ENCODE measurements at places on chromosomes 3 and 15.
A peak's percentile ranks its signal among the peaks of the same experiment; 100 is the strongest.

- no peak for DNase-seq
Observed at GRCh38 chr15:90610190-90610589, 80.5 kb downstream of the CRTC3 start.

DNA sequence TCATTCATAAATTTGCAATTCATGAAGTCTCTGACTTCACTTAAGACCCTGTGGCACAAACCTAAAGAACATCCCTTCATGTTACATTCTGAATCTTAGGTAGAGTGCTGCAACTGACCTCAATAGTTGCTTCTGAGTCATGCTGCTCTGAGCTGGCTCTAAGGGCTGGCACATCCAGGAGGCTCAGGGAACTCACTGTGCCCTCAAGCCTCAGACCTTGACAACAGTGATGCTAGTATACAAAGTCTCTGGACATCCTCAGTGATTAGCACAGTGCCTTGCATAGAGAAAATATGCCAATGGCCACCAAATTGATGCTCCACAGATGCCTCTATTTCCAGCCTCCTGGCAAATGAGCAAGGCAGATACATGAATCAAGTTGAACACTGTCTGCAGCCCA is 740.9 kb upstream of the LMCD1 start:
- no peak for DNase-seq

- DNase-seq = no peak
Observed at GRCh38 chr3:72288955-72289691, 504.2 kb upstream of the PROK2 start.

- DNase-seq = no peak
Observed at GRCh38 chr3:23712656-23713559, 92.8 kb upstream of the UBE2E1 start.

GRCh38 chr3:141312354-141313092 is 55.8 kb upstream of the ZBTB38 start:
- DNase-seq = peak; percentile 21

- DNase-seq = no peak
Observed at GRCh38 chr3:140068494-140069017, 133.6 kb downstream of the CLSTN2 start.

DNA sequence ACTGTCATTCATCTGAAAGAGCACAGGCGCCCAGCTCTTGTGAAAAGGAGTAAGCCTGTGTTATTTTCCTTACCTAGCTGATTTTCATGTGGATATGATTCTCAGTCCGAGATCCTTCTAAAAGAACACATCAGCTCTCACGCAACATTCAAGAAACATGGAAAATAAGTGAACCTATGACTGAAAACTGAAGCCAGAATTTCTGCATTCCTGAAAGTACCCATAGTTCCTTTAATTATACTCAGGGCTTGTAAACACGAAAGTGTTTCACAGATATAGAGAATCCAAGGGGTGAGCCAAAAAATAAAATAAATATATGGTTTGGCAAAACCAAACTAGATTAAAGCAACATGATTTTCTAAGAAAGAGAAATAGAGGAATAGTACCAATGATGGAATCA is 100.8 kb upstream of the CHMP2B start:
- no peak for DNase-seq

DNA sequence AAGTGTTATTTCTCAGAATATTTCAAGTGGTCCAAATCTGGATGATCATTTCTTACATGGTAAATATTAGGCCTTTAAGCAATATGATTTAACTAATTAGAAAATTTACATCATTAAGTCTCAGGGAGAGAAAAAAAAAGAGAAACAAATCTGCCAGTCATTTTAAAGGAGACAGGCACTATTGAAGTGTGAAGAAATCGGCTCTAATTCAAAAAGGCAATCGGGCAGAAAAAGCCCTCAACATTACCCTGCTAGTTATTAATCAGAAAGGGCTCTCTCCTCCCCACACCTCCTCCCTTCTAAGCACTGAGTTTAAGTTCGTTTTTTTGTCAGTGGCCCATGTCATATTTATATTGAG is 215.9 kb downstream of the MEIS2 start:
- DNase-seq = no peak

DNA sequence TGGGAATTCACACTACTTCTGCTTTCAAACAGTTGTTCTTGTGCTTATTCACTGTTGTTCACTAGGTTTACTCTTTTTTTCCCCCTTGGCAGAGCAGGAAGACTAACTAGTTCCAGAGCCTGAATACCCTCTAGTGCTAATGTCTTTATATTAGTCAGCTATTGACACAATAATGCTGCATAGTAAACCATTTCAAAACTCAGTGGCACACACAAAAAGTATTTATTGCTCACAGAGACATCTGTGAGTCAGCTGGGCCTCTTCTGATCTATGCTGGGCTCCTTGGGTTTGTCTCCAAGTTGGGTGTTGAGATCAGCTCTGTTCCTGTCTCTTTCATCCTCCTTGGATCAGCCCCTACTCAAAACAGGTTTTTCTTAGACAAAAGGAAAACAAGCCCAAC is 51.1 kb downstream of the RSRC1 start:
- no peak for DNase-seq

DNA sequence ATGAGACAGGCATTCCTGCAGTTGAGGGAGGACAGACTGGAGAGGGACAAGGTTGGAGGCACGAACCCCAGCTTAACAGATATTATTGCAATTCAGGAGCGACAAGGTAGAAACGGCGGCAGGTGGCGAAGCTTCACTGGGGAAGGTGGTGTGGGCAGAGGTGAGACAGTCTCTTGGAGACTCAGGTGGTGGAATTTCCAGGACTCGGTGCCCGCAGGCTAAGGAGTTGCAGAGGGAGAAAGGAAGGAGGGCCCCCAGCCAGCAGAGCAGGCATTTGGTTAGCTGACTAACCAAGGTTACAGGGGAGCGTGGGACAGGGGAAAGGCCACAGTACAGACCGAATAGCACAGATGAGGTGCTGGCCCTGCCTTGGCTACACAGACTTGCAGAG is 3.0 kb downstream of the FAM174B start:
- no peak for DNase-seq

- no peak for DNase-seq
Observed at GRCh38 chr3:33050071-33050653, 46.8 kb downstream of the GLB1 start.

GRCh38 chr3:129345281-129345680 is 66.6 kb downstream of the HMCES start:
- DNase-seq = no peak

GRCh38 chr15:36903922-36904556 is 196.3 kb downstream of the MEIS2 start:
- DNase-seq = no peak

- peak; percentile 51 for DNase-seq
Observed at GRCh38 chr15:70636540-70637165, 126.7 kb downstream of the UACA start.

GRCh38 chr3:65334045-65334665 is 646.4 kb upstream of the ADAMTS9 start:
- DNase-seq = no peak

DNA sequence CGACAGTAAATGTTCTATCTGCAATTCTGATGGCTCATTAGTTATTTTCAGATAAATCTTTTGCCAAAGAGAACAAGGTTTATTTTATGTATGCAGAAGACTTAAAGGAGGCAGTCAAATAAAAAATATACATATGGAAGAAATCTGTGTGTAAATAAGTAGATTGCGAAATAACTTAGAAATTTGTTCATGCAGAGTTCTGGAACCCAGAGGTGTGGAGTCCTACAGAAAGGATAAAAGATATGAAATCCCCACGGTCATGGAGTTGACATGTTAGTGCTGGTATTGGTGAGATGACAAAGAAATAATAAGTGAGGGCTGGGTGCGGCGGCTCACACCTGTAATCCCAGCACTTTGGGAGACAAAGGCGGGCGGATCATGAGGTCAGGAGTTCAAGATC is 111.2 kb upstream of the CFAP20DC start:
- DNase-seq = no peak

DNA sequence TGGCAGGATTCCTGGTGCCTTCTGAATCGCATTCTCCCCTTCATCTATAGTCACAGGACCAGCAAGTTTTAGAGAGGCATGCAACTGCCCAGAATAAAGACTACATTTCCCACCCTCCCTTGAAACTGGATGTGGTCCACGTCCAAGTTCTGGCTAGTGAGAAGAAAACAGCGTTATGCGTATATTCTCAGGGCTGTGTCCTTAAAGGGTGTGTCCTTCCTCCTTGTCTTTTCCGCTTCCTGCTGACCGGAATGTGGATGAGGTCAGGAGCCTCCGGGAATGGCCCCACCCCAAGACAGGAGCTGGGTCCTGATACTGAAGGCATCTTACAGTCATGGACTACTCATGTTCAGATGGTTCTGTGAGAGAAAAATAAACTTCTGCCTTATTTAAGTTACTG is 20.2 kb downstream of the CHST2 start:
- DNase-seq = no peak

DNA sequence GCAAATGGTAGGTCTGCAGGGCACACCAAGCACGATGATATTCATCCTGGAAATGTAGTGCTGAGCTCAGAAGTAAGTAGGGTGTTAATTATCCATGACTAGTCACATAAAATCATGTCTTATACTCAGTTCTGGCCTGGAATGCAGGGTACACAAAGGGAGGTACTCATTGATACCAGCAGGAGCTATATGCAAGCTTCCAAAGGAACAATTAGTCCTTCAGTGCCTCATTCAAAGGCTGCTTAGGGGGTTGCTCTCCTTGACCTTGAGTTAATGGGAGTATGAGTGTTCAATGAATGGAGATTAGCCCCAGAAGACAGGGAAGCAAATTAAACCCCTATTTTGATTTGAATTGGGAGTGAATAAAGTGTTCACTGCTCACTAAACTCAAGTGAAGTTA is 38.3 kb downstream of the CNTN6 start:
- no peak for DNase-seq

GRCh38 chr3:113832477-113833164 is 6.0 kb upstream of the GRAMD1C start:
- no peak for DNase-seq

DNA sequence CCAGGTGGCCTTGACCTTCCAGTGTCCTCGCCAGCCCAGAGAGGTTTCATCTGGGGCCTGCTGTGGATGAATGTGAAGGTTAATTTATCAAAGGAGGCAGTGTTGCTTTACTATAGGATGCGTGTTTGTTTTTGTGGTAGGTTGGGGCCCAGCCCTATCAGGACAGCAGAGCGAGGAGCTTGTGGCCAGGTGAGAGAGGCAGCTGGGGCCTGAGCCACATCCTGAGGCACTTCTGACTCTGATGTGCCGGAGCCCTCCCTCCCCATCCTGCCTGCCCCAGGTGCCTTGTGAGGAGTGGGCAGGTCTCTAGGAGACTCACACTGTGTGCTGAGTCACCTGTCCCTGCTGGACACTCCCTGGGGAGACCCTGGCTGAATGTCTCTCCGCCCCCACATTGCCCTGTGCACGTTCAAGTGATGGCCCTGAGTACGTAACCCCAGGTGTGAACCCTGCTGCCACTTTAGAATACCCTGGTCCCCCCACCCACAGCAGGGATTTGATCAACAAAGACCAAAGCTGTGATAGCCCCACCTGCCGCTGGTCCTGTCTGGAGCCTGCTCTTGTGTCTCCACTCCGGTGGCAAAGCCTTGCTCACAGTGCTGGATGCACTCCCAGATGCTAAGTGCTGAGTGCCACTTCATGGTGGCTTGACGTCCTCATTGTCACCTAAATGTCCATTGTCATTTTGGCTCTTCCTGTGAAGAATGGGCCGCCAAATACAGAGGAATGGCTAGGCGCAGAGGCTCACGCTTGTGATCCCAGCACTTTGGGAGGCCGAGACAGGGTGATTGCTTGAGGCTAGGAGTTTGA is 16.0 kb downstream of the FBLN2 start:
- no peak for DNase-seq

DNA sequence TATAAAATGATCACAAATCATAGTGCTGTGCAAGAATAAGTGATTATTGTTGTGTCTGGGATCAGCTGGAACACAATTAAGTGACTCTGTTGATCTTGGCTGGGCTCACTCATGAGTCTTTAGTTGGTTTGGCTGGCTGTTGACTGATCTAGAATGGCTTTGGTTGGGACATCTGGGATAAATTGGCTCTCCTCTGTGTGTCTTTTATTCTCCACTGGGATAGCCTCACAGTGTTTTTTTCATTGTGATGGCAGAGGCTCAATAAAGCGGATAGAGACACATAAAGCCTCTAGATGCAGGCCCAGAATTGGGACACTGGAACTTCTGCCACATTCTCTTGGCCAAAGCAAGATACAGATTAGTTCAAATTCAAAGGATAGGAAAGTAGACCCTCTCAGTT is 735.6 kb downstream of the PDCD6IP start:
- no peak for DNase-seq

DNA sequence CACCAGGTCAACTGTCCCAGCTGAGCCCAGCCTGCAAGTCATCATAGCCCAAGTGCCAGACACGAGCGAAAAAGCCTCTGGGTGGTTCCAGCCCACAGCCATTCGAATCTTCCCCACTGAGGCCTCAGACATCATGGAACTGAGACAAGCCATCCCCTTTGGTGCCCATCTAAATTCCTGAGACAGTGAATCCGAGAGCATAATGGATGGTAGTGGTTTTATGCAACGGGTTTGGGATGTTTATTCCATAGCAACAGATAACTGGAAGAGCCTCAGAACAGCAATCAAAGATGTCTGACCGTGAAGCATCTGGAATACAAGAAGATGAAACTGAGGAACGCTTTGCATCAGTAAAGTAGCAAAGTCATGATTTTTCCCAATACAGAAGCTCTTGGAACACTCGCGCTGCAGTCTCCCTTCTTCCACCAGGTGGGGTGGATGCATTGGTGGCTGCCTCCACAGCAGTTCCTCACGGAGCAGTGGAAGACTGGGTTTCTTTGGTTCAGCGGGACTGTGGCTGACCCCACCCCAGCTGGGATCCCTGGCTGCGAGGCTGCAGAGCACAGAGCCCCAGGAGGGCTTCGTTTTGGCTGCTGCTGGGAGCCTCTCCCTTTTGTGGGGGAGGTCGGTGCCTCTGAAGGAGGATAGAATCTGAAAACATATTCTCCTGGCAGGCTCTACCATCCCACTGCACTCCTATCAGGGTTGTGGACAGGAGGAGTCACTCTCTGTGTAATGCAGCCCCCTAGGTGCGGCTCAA is 26.4 kb upstream of the PDE8A start:
- peak; percentile 45 for DNase-seq

- peak; percentile 55 for DNase-seq
Observed at GRCh38 chr3:21330293-21330692, 420.7 kb downstream of the ZNF385D start.

- no peak for DNase-seq
Observed at GRCh38 chr3:58206406-58207011, 4.3 kb downstream of the DNASE1L3 start.

DNA sequence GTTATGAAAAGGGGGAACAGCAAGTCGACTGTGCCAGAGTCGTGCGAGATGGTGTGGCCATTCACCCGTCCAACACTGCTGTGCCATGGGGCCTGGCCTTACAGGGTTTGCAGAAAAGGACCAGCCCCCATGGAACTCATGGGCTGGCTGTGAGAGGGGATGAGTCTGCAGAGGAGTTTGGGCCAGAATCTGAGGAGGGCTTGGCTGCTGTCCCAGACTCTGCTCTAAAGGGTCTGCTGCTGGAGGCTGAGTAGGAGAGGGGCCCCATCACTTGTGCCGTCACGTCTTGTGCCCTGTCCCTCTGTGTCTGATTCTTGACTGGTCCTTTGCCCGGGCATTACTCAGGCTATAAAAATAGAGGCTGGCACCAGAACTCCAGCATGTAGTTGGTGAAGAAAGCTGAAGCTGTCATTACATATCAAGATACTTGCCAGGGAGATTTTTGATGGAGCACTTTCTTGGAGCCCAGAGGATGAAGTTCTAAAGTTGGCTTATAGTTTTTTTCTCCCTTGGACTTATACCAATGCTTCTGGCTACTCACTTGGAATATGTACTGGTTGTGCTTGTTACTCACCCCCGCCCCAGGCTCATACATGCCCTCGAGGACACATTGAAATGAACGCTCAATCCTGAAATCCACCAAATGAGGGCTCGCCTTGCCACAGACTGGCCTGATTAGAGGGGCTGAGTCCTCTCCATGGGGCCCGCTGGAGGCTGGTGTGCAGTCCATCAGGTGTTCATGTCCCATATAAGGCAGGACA is 10.2 kb downstream of the PXYLP1 start:
- DNase-seq = no peak

Measured in hematopoietic multipotent progenitor cell (in vitro differentiated cells).